ENCODE measurements at places on chromosomes 2 and 18.

- DNase-seq: no peak
These were observed 41.1 kb downstream of the NETO1 start for GRCh38 chr18:72826736-72827135.

- no peak for DNase-seq
These were observed 323.9 kb downstream of the SETBP1 start for GRCh38 chr18:45004546-45005080.

DNA sequence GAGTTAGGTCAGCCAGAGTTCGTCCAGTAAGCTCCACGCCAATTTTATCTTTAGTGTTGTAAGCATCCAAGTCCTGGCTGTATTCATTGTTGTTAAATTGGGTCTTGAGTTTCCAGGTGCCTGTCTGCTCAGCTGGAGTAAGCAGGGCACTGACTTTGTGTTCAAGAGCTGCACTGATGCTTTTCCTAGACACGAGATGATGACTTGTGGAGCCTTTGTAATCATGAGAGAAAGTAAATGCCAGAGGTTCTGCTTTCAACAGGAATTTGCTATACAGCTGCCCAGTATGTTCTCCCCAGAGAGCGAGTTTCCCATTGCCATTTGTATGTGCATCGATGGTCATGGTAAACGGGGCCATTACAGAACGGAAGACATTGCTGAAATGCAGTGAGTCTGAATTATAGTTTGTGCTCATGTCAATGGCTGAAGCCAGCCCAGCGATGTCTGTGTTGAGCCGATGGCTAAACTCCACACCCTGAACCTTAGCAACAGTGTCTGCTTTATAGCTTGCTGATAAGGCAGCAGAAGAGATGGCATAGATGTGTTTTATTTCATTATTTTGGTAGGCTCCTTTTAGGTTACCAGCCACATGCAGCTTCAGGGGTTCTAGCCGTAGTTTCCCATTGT, 32.9 kb downstream of the APOB start:
- no peak for DNase-seq

GRCh38 chr2:467543-467891, 179.6 kb upstream of the ALKAL2 start:
- DNase-seq: no peak

DNA sequence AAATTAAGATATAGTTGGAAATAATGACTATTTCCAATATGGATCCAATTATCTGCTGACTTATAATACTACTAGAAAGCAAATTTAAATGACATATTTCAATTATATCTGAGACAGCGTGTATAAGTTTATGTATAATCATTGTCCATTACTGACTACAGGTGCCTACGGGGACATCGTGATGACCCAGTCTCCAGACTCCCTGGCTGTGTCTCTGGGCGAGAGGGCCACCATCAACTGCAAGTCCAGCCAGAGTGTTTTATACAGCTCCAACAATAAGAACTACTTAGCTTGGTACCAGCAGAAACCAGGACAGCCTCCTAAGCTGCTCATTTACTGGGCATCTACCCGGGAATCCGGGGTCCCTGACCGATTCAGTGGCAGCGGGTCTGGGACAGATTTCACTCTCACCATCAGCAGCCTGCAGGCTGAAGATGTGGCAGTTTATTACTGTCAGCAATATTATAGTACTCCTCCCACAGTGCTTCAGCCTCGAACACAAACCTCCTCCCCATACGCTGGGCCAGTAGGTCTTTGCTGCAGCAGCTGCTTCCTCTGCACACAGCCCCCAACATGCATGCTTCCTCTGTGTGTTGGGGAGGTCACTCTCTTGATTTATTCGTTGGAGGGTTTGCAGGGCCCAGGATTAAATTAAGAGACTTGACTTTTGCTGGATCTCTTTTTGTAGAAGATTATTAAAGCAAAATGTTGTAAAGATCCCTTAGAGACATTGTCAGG, 194.4 kb downstream of the RPIA start:
- DNase-seq: no peak

GRCh38 chr2:189363559-189363958, 77.7 kb upstream of the WDR75 start:
- DNase-seq: no peak

GRCh38 chr2:10783421-10783820, 29.2 kb downstream of the PDIA6 start:
- DNase-seq: no peak

DNA sequence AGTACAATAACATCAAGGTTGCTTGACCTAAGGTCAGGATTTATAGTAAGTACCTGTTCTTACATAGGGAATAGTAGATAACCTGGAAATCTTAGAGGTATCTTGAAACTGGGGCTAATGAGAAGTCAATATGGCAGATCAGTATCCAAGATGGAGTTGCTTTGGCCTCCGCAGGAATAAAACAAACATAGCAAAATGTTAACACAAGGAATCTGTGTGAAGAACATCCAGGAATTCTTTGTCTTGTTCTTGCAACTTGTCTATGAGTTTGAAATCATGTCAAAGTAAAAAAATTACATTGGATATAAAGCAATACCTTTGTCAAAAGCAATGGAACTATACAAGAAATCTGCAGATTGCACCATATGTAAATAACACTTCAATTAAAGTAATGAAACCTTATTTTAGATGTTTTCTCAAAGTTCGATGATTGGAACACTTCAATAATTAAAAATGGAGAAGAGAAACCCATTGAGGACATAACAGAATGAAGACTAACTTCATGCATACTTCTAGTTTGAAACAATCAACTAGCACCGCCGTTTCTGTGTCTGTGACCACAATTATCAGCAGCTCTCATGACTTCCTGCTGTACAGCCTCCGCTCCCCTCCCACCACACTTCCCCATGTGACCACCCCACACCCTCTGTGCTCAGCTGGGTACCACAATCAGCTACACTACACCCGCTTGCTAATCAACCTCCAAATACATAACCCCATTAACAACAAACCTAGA, 27.6 kb downstream of the C2orf76 start:
- peak; percentile 18 for DNase-seq

DNA sequence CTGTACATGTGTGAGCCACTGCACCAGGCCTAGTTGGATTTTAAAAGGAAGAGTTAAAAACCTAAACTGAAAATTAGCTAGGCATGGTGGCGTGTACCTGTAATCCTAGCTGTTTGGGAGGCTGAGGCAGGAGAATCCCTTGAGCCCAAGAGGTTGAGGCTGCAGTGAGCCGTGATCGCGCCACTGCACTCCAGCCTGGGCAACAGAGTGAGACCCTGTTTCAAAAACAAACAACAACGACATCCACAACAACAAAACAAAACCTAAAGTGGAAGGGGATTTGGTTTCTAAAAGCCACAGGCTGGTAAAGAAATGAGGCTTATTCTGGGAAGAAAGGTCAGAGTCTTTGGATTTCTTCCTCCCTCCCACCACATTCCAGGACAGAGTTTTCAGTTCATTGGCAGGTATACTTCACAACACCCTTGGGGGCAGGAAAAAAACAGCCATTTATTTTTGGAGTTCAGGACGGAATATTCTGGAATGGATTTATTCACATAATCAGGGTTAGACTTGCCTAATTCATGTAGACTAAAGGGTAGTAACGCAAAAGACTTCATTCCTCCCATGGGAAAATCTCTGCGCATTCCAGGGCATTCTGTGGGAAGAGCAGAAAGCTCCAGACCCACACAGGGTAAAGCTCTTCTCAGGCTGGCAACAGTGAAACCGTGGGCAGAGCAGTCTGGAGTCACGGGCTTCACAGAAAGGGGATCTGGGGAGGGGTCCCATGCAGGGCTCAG, 34.9 kb downstream of the TEX44 start:
- DNase-seq: no peak

- no peak for DNase-seq
These were observed 85.3 kb downstream of the FHOD3 start for GRCh38 chr18:36382854-36383253.

DNA sequence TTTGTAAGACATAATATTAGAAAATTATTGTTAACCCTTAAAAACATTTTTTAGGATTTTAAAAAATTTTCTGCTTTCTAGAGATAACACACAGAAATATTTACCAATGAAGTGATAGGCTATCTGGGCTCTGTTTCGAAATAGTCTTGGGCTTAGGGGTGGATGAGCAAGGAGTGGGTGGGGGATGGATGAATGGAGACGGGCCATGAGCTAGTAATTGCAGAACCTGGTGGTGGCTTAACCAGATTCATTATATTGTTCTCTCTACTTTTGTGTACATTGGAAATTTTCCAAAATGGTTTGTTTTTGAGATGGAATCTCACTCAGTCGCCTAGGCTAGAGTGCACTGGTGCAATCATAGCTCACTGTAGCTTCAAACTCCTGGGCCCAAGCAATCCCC, 89.6 kb downstream of the TCF7L1 start:
- DNase-seq: no peak

DNA sequence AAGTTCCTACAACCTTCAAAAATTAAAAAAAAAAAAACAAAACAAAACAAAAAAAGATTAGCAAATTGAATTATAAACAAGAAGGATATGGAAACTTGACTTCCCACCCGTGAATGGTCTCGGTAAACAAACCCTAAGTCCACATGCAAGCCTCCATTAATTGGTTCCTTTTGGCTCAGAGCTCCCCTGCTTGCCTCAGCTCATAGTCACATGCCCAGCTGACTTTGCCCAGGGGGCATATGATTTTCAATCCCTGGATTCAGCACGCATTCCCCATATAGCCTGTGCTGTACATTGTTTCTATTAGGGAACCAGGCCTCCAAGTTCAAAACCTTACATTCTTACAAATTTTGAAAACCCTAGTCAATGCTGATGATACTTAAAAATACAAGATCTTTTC, 95.0 kb downstream of the PID1 start:
- no peak for DNase-seq
